Chondrocyte (in vitro differentiated cells): ENCODE measurements at places on chromosomes 2 and 18. TPM values are rescaled to one million over a fixed set of nuclear protein-coding genes. Genes with fewer than 3 reads are reported as not detected.

DNA sequence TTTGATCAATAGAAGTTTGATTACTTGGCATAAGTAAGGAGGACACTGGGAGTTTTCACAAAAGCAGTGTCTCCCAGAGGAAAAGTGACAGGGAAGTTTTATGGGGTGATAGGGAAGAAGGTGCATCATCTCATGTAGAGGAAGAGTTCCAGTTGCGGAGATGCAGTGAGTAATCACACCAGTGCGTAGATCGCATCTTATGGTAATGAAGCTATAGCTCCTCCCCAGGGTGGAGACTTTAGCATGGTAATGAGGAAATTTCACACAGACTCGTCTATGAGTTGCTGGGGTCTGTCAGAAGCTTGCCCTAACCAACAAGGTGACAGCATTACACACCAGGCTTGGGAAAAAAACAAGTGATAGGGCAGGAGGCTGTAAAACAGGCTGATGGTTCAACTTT is 49.0 kb downstream of the KYNU start:
- no peak for DNase-seq

The RASGRP3 gene
- 3.0 to 3.7 TPM (median 3.0 TPM) in 3 replicates for total RNA-seq

The SERPINB4 gene
- total RNA-seq: not detected in 3 replicates

DNA sequence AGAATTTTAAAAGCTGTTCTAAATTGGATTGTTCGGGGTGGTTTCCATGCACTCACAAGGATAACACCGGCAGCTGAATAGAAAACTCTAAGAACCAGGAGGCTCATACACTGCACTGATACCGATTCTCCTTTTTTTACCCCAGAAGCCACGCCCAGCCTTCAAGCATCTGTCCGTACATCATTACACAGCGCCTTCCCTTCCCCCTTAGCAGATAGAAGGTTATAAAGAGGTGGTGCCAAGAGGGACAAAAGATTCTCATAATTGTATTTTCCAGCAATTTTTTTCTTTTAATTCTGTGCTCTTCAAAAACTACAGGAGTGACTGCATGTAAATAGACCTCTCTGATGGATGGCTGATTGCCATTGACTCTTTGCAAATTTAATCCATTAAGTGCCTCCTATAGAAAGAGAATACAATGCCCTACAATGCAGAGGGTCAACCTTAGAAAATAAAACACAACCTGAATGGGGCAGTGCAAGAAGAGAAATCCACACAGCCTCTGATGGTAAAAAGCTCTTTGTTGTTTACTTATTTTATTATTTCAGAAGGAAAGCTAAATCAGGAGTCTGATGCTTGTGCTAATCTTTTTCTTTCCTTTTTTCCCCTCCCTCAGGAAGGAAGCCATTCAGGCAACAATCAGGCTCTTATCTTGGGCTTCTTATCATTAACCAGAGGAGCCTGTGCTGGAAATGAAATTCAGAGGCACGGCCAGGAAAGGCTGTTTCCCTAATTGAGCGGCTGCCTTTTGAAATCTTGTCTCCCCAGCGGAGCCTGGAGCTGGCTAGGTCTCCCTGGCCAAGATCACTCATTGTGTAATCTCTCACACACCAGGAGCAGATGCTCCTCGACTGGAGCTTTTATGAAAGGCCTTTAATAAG is 198.9 kb upstream of the NABP1 start:
- no peak for DNase-seq

The IL37 gene
- not detected in 3 replicates for total RNA-seq

The NEU4 gene
- 0.42 to 1.3 TPM (median 0.85 TPM) in 3 replicates for total RNA-seq

The C2orf80 gene
- not detected in 3 replicates for total RNA-seq

The HSBP1L1 gene
- total RNA-seq: 0.99 to 5.4 TPM (median 5.1 TPM) in 3 replicates

- DNase-seq: no peak
These were observed 358.7 kb upstream of the TNP1 start for GRCh38 chr2:217218269-217219163.

DNA sequence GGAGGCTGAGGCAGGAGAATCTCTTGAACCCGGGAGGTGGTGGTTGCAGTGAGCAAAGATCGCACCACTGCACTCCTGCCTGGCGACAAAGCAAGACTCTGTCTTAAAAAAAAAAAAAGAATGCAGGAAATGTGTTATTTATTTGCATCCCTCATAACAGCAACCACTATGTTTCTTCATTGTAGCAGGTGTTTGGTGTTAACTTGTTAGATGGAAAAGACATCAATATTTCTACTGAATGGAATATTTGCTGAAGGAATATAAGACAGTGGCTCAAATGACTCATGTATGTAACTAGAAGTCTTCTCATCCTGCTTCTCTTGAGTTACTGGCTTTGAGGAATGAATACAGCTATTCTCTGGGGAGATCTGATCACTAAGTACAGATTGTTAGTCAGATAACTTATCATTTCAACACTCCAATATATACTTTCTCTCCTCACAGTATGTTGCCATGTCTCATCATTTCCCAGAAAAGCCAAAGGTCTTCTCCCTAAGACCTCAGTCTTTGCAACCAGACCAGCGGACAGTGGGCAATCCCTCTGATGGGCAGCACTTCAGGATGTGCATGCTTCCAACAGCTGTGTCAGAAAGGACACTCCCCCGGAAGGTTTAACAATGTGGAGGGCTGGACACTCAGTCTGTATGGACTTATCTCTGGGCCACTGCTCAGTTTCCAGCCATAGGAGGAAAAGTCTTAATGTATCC is 104.4 kb upstream of the STK17B start:
- DNase-seq: no peak

The SCYGR6 gene
- total RNA-seq: not detected in 3 replicates

- DNase-seq: no peak
These were observed 12.9 kb upstream of the MARCO start for GRCh38 chr2:118929059-118929458.

- no peak for DNase-seq
These were observed 507.6 kb downstream of the SUCLG1 start for GRCh38 chr2:83951378-83951947.
